Glomerular endothelial cell (primary cell): ENCODE measurements at places on chromosomes 11 and 22. TPM values are rescaled to one million over a fixed set of nuclear protein-coding genes. Genes with fewer than 3 reads are reported as not detected.

Gene C11orf87
- 0.12 TPM in 1 of 2 replicates, not detected in the other for total RNA-seq

Gene EFEMP2
- total RNA-seq: 81.9 TPM in 2 replicates

Gene NRGN
- total RNA-seq: 10.6 and 14.4 TPM in 2 replicates

Gene KCNK7
- total RNA-seq: 0.58 TPM in 1 of 2 replicates, not detected in the other

Gene NPAS4
- total RNA-seq: not detected in 2 replicates

Gene OR8G1
- not detected in 2 replicates for total RNA-seq

Gene CCDC157
- total RNA-seq: 1.8 and 2.5 TPM in 2 replicates

Gene SLN
- total RNA-seq: 2.1 TPM in 1 of 2 replicates, not detected in the other

Gene ANO3
- total RNA-seq: 0.12 TPM in 1 of 2 replicates, not detected in the other

Gene MS4A12
- total RNA-seq: not detected in 2 replicates

Gene MPEG1
- total RNA-seq: not detected in 2 replicates

Gene POLD4
- 120 and 151 TPM in 2 replicates for total RNA-seq

Gene OR8K1
- total RNA-seq: not detected in 2 replicates

Gene APOL3
- total RNA-seq: 76.9 and 80.5 TPM in 2 replicates
